ENCODE measurements at places on chromosomes 6 and 20.

DNA sequence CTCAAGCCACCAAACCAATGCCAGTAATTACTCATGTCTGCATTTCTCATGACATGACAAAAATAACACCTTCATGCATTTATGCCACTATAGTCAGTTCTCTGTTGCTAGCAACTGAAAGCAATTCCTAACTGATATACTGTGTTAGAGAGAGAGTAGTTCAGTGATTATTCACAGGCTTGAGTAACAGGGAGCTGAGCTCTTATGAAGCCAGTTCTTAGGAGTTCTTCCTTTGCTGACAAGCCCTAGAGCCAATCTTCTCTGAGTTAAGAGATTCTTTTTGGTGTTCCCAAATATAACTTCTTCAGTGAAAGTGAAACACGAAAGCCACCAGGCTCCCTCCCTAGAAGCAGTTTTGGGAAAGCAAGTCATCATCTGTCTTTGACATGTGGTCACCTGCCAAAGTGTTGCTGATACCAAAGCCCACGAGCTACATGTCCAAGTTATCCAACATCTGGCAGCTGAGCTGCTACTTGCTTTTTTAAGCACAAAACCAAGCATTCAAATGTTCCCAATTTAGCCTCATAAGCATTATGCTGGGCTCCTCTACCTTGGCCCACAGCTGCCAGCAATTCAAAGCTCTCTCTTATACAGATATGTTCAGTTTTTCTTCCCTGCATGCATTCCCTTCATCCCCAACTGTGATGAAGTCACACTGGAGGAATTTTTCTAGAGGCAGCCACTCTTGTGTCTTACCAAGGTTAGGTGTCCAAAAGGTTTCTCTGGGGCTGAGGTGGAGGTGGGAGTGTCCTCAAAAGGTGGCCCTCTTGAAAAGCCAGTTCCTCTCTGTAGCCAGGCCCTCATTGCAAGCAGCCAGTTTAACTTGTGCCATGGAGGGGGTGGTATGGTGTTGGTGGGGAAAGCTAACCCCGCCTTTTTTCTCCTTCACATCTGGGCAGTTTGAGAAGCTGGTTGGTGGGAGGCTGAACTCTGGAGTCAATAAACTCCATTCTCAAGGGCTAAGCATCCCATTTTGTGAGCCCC is 92.7 kb upstream of the ARMC2 start:
- peaks cover 13% of the 10 kb centered on the region for H3K27me3 ChIP-seq
- H3K36me3 ChIP-seq = no peaks in the 10 kb centered on the region
- H3K4me3 ChIP-seq = no peak overlapping the region
- peak; percentile 29 for DNase-seq

GRCh38 chr6:105593805-105594671 is 191.2 kb upstream of the PREP start:
- no peak overlapping the region for H3K27ac ChIP-seq
- no peaks in the 10 kb centered on the region for H3K27me3 ChIP-seq
- H3K4me3 ChIP-seq = no peak overlapping the region
- no peaks in the 10 kb centered on the region for H3K36me3 ChIP-seq
- no peak for DNase-seq
- H3K4me1 ChIP-seq = no peaks in the 10 kb centered on the region

- H3K4me3 ChIP-seq = no peak overlapping the region
- no peaks in the 10 kb centered on the region for H3K27me3 ChIP-seq
- H3K36me3 ChIP-seq = no peaks in the 10 kb centered on the region
- no peak overlapping the region for H3K27ac ChIP-seq
- DNase-seq = no peak
- peaks cover 4% of the 10 kb centered on the region for H3K4me1 ChIP-seq
These were observed 155.7 kb upstream of the SASH1 start for GRCh38 chr6:148186916-148187315.

- H3K36me3 ChIP-seq = no peaks in the 10 kb centered on the region
- no peaks in the 10 kb centered on the region for H3K27me3 ChIP-seq
- no peak overlapping the region for H3K4me3 ChIP-seq
- no peak overlapping the region for H3K27ac ChIP-seq
- H3K4me1 ChIP-seq = no peaks in the 10 kb centered on the region
- DNase-seq = no peak
These were observed 36.5 kb upstream of the TNFAIP3 start for GRCh38 chr6:137830511-137830911.

DNA sequence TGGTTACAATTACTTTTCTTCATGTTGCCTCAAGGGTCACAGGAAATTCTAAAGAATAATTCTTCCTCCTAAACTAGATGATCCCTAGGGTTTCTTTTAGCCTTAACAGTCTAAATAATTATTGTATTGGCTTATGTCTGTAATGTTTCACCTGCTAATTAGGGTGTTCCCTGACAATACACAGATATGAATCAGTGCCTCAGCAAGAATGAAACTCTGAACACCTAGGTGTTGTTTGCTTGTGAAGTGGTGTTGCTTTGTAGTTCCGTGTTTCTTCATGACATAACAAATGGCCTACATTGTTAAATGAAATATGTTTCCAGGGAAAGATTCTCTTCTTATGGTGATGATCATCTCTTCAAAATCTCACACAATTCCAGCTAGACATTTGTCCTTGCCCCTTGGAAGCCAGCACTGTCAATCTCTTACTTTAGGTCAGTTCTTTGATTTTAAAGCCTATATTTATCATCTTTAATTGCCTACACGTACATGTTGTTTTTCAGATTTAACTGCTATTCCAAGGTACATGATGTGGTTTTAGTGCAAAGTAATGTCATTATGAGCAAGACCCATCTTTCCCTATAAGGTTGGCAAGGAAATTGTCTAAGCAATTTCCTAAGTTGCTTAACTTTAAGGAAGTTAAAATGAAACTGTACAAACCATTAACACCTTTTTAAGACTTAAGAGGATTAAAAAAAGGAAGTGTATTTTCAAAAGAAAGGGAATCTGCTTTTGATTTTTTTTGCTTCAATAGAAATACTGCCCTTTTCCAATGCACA is 111.9 kb downstream of the TBC1D7 start:
- no peaks in the 10 kb centered on the region for H3K27me3 ChIP-seq
- H3K4me3 ChIP-seq = no peak overlapping the region
- H3K36me3 ChIP-seq = peaks cover 42% of the 10 kb centered on the region
- peaks cover 15% of the 10 kb centered on the region for H3K4me1 ChIP-seq
- no peak for DNase-seq

DNA sequence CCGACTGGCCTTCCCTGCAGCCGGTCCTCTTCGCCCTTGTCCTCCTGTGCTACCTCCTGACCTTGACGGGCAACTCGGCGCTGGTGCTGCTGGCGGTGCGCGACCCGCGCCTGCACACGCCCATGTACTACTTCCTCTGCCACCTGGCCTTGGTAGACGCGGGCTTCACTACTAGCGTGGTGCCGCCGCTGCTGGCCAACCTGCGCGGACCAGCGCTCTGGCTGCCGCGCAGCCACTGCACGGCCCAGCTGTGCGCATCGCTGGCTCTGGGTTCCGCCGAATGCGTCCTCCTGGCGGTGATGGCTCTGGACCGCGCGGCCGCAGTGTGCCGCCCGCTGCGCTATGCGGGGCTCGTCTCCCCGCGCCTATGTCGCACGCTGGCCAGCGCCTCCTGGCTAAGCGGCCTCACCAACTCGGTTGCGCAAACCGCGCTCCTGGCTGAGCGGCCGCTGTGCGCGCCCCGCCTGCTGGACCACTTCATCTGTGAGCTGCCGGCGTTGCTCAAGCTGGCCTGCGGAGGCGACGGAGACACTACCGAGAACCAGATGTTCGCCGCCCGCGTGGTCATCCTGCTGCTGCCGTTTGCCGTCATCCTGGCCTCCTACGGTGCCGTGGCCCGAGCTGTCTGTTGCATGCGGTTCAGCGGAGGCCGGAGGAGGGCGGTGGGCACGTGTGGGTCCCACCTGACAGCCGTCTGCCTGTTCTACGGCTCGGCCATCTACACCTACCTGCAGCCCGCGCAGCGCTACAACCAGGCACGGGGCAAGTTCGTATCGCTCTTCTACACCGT is 6.1 kb downstream of the UBD start:
- H3K4me1 ChIP-seq = no peaks in the 10 kb centered on the region
- peak overlapping the region; percentile 70 for H3K4me3 ChIP-seq
- peak; percentile 92 for DNase-seq
- peaks cover 76% of the 10 kb centered on the region for H3K27me3 ChIP-seq

GRCh38 chr6:34412016-34412415 is 13.9 kb downstream of the RPS10 start:
- H3K27ac ChIP-seq = no peak overlapping the region
- no peaks in the 10 kb centered on the region for H3K4me1 ChIP-seq
- no peak for DNase-seq
- H3K27me3 ChIP-seq = no peaks in the 10 kb centered on the region

DNA sequence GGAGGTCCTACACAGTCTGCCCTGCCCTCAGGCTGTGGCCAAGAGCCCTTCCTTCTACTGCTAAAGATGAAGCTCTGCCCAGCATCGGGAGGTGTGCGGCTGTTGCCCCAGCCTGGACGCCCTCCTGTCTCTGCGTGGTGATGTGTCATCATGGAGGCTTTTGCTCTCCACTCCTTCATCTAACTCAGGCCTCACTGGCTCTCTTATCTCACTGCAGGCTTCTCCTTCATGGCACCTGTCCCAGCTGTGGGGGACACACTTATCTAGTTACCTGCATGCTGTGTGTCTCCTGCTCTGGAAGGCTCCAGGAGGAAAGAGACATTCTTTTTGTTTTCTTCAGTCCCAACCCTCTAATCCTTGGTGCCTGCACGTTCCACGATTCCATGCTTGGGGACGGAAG is 89.1 kb downstream of the PSMG4 start:
- DNase-seq = no peak
- no peaks in the 10 kb centered on the region for H3K4me1 ChIP-seq
- no peaks in the 10 kb centered on the region for H3K36me3 ChIP-seq

DNA sequence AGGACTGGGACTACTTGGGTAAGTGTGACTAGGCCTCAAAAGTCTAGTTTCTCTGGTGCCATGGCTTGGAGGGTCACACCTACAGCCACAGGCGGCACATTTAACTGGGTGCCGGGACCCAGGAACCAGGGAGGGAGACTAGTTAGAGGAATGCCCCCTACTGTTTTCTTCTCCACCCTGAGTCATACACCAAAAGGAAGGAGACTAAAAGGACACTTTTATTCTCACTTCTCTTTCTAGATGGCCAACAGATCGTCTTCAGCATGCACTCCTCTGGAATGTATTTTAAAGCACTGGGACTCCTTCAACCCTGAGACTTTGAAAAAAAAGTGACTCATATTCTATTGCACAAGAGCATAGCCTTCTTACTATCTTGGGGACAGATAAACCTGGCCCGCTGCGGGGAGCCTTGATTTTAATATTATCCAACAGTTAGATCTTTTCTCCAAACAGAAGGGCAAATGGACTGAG is 33.4 kb downstream of the PLN start:
- no peaks in the 10 kb centered on the region for H3K27me3 ChIP-seq
- H3K4me1 ChIP-seq = peaks cover 8% of the 10 kb centered on the region

DNA sequence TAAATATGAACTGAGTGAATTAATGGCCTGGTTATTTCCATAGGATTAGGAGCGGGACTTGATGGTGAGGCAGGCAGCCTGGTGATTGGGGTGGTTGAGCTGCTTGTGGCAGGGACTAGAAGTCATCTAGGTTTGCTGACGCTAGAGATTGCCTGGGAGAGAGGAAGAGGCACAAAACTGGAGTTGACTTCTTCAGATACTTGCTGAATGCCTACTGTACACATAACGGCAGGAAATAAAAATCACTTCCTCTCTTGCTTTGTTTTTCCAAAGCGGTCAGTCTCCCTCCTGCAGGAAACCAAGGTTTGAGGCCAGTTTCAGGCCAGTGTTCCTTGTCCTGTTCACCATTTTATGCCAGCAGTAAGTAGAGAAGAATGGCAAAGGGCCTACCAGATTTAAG is 36.7 kb upstream of the MYLIP start:
- H3K4me3 ChIP-seq = no peak overlapping the region
- H3K36me3 ChIP-seq = no peaks in the 10 kb centered on the region
- DNase-seq = no peak
- no peaks in the 10 kb centered on the region for H3K4me1 ChIP-seq
- H3K27ac ChIP-seq = no peak overlapping the region

- H3K4me3 ChIP-seq = peak overlapping the region; percentile 90
- H3K36me3 ChIP-seq = no peaks in the 10 kb centered on the region
- no peak overlapping the region for H3K27ac ChIP-seq
- peaks cover 28% of the 10 kb centered on the region for H3K27me3 ChIP-seq
- peak; percentile 92 for DNase-seq
- no peaks in the 10 kb centered on the region for H3K4me1 ChIP-seq
These were observed 1.8 kb upstream of the SAMD5 start for GRCh38 chr6:147506704-147507114.

- no peaks in the 10 kb centered on the region for H3K27me3 ChIP-seq
- peaks cover 49% of the 10 kb centered on the region for H3K36me3 ChIP-seq
- H3K4me3 ChIP-seq = no peak overlapping the region
- no peak for DNase-seq
- H3K27ac ChIP-seq = no peak overlapping the region
- H3K4me1 ChIP-seq = peaks cover 2% of the 10 kb centered on the region
These were observed 52.2 kb upstream of the FAM83C start for GRCh38 chr20:35344354-35344837.

DNA sequence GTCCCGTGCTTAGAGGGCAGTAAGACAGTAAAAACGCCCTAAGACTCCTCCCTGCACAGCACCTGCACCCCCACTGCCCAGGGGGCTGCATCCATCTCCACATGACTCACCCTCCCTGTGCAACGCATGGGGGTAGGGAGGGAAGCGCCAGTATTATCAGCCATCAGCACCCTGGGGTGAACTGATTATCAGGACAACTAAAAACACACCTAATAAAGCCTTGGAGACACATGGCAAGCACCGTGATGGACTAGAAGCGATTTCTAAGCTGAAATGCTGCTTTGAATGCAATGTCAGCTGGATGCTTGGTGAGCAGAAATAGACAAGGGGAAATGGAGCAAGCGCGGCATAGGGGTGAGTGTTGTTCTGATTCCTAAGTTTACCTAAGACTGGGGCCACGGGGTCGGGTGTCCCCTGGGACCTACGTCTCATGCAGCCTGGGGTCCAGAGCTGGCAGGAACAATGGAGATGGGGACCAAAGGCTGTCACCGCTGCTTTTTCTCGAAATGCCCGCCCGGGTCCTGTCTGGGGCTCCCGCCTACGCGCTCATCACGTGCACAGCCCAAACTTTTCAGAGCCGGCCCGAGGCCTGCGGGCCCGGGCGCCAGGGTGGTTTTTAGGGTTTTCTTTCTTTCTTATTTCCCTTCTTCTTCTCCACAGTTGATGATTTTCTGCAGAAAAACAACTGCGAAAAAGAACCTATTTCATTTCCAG is 702 bp upstream of the TNFAIP3 start:
- H3K4me3 ChIP-seq = peak overlapping the region; percentile 79
- H3K27ac ChIP-seq = no peak overlapping the region
- no peaks in the 10 kb centered on the region for H3K36me3 ChIP-seq
- DNase-seq = no peak
- peaks cover 3% of the 10 kb centered on the region for H3K4me1 ChIP-seq

- H3K27me3 ChIP-seq = no peaks in the 10 kb centered on the region
- DNase-seq = no peak
- H3K27ac ChIP-seq = no peak overlapping the region
- peaks cover 63% of the 10 kb centered on the region for H3K36me3 ChIP-seq
- H3K4me3 ChIP-seq = no peak overlapping the region
These were observed 9.4 kb downstream of the HM13 start for GRCh38 chr20:31523361-31524283.

GRCh38 chr6:36127462-36128016 is 2.8 kb upstream of the MAPK13 start:
- H3K27ac ChIP-seq = no peak overlapping the region
- no peaks in the 10 kb centered on the region for H3K36me3 ChIP-seq
- DNase-seq = no peak
- H3K4me3 ChIP-seq = no peak overlapping the region
- H3K4me1 ChIP-seq = peaks cover 16% of the 10 kb centered on the region
- peaks cover 17% of the 10 kb centered on the region for H3K27me3 ChIP-seq
